T-helper 2 cell (primary cell): ENCODE measurements at places on chromosomes 16 and 17.

GRCh38 chr17:3660311-3660891, 8.0 kb downstream of the TAX1BP3 start:
- no peak for DNase-seq

- DNase-seq, result no peak
Measured at GRCh38 chr16:67881621-67882161, 3.0 kb upstream of the NRN1L start.

- no peak for DNase-seq
Measured at GRCh38 chr17:52147872-52148271, 10.6 kb downstream of the CA10 start.

DNA sequence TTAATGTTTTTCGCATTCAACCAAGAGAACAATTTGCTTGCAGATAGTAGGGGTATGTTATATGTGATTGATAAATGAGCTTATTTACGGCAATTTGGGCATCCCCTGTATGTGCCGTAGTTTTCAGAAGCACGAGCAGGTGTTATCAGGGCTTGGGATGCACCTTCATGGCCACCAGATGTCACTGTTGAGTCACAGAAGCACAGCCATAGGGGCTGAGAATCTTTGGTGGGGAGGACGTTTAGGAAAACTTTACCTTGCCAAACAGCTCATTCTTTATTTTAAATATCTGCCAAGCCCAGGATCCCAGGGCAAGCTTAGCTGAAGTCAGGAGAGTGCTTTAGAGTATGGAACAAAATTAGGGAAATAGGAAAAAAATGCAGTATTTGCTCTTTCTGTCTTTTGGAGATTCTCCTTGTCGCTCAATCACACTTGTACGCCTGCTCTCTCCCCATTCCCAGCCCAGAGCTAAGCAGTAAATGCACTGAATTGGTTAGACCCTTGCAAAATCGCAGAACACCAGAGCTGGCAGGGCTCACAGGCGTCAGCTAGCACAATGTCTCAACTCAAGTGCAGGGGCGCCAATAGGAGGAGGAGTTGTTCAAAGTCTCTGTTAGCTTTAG, 93.6 kb upstream of the MPHOSPH6 start:
- DNase-seq, result peak; percentile 24

DNA sequence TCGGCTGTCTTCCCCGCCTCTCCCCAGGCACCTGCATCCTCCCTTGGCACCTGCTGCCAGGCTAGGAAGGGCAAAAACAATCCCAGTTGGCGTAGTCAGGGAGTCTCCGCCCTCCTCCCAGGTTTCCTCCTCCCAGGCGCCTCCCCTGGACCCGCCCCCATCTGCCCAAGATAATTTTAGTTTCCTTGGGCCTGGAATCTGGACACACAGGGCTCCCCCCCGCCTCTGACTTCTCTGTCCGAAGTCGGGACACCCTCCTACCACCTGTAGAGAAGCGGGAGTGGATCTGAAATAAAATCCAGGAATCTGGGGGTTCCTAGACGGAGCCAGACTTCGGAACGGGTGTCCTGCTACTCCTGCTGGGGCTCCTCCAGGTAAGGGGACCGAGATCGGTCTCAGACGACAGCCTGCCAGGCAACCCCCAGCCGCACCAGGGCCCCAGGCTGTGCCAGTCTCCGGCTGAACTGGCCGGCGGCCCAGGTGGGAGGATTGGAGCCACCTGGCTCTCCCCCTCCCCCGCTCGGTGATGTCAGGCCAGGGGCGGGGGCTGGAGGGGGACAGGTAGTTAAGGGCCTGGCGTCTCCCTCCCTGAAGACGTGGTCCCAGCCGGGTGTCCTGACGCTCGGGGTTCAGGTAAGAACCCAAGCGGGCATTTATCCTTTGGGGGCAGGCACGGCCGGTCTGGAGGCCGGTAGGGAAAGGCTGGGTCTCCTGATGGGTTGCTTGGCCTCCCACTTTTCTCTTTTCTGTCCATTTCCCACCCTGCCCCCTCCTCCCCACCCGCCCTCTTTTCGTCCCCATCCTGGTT, at the start of gene GRB7:
Gene GRB7 (plus strand): TSS at position 179 of the 808 bp plus-strand sequence. CDS start 4,364 bp downstream, outside the sequence.
- DNase-seq, result no peak

- no peak for DNase-seq
Measured at GRCh38 chr16:88560714-88561484, 9.3 kb upstream of the ZC3H18 start.

GRCh38 chr17:27747462-27748359, 52.6 kb downstream of the NOS2 start:
- no peak for DNase-seq

GRCh38 chr17:55742272-55743102, 8.4 kb upstream of the PCTP start:
- DNase-seq, result no peak

GRCh38 chr17:50542795-50543774, 3.9 kb upstream of the SPATA20 start:
- no peak for DNase-seq

DNA sequence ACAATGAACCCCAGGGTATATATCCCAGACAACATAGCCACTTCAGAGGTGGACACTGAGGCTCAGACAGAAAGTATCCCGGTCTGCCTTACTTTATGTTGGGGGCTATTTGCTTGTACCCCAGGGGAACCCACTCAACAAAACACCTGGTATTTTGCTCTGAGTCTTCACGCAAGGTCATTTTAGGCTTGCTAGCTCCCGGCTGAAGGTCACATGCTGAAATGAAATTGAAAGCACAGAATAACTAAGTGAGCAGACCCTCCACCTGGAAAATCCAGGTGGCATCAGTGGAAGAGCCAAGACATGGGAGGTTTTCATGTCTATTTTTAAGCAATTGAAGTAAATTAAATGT, 4.1 kb upstream of the KDM8 start:
- no peak for DNase-seq

DNA sequence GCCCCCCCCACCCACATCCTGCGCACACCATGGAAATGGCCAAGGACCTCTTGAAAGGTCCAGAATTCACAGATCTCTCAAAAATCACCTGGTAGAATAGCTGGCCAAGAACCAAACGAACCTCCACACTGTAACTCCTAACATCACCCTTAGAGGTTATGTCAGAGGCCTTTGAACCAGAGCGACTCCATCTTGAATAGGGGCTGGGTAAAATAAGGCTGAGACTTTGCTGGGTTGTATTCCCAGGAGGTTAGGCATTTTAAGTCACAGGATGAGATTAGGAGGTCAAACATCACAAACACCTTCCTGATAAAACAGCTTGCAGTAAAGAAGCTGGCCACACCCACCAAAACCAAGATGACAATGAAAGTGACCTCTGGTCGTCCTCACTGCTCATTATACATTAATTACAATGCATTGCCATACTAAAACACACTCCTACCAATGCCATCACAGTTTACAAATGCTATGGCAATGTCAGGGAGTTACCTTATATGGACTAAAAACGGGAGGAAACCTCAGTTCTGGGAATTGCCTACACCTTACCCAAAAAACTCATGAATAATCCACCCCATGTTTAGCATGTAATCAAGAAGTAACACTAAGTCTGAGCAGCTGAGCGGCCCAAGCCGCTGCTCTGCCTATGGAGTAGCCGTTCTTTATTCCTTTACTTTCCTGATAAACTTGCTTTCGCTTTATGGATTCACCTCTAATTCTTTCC, 34.8 kb downstream of the SYCE1L start:
- no peak for DNase-seq

DNA sequence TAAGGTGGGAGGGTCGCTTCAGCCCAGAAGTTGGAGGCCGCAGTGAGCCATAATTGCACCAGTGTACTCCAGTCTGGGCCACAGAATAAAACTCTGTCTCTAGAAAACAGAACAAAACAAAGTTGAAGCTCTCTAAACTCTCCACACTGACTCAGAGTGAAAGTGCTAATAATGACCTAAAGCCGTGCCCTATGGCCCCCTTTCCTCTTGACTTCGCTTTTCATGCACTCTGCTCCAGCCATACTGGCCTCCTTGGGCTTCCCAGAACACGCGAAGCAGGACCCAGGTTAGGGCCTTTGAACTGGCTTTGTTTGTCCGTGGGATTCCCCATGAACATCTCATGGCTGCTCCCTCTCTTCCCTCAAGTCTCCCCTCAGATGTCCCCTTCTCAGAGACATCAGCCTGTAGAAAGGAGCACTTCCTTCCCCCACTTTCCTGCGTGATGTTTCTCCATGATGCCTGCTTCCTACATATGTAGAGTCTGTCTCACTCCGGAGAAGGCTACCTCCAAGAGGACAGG, 18.6 kb upstream of the SPN start:
- DNase-seq, result no peak

DNA sequence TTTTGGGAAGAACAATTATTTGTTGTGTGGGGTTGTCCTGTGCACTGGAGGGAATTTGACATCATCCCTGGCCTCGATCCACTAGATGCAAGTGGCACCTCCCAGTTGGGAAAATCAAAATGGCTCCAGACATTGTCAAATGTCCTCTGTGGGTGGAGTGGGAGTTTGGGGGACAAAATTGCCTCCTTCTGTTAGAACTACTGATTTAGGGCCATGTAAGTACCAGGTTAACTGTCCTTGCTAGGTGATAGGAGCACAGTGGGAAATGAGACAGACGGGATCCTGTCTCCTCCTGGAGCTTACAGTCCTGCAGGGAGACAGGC, 56.8 kb downstream of the ARHGAP23 start:
- DNase-seq, result no peak

GRCh38 chr16:16045296-16045695, 95.9 kb downstream of the ABCC1 start:
- DNase-seq, result no peak

GRCh38 chr17:80943346-80944145, 48.1 kb upstream of the CHMP6 start:
- DNase-seq, result no peak

DNA sequence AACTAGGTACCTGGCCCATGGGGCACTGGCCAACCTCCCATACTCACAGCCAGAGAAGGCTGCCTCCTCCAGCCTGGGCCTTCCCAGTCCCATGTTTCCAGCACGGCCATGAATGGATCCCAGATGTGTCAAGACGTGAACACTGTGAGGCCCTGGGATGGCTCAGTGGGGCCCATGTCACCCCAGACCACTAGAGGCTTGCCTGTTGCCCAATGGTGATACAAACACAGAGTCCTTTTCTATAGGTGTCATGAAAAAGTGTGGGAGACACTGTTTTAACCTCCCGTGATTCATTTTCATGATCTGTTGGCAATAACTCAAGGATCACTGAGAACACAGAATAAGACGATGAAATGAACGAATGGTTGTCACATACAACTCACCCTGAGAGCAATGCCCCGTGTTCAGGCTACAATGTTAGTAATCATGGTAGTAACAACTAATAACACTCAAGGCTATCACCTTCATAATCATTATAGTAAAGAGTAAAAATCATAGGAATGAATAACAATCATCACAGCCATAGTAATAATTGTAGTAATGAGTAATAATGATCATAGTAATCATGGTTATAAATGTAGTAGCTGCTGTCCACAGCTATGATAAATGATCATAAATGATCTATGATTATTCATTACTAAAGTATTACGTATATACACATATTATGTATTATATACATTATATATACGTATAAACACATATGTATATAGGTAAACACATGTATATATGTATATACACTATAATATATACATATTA, 64.0 kb downstream of the DYNLRB2 start:
- DNase-seq, result no peak

DNA sequence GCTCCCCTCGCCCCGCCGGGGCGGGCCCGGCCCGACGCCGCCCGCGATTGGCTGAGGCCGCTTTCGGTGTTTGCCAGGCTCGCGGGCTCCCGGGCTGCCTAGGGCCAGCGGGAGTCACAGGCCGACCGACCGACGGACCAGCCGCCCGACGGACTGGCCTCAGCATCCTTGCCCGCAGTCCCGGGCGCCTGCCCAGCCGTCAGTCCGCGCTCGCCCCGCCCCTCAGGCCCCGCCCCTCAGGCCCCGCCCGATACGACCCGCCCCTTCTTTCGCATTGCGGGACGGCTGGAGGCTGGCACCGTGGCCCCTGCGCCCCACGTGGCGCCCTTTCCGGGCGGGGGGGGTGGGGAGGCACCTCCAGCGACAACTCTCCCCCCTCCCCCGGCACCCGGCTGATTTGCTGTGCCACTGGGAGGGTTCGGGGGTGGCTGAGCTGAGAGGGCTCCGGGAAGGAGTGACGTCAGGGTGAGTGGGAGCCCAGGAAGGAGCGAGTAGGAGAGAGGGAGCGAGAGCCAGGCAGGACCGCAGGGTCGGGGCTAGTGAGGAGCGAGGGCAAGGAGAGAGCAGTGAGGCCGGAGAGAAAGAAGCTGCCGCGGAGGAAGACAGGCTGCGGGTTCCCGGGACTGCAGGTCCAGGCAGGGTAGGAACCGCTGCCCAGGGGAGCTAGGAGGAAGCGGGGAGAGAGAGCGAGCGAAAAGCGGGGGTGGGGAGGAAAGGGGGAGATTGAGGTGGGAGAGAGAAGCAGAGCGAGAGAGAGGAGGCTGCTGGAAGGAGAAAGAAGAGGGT, at the start of gene ASPHD1:
Gene ASPHD1 (plus strand): TSS at position 387 of the 786 bp plus-strand sequence. CDS start 484 bp downstream, outside the sequence.
- peak; percentile 64 for DNase-seq

DNA sequence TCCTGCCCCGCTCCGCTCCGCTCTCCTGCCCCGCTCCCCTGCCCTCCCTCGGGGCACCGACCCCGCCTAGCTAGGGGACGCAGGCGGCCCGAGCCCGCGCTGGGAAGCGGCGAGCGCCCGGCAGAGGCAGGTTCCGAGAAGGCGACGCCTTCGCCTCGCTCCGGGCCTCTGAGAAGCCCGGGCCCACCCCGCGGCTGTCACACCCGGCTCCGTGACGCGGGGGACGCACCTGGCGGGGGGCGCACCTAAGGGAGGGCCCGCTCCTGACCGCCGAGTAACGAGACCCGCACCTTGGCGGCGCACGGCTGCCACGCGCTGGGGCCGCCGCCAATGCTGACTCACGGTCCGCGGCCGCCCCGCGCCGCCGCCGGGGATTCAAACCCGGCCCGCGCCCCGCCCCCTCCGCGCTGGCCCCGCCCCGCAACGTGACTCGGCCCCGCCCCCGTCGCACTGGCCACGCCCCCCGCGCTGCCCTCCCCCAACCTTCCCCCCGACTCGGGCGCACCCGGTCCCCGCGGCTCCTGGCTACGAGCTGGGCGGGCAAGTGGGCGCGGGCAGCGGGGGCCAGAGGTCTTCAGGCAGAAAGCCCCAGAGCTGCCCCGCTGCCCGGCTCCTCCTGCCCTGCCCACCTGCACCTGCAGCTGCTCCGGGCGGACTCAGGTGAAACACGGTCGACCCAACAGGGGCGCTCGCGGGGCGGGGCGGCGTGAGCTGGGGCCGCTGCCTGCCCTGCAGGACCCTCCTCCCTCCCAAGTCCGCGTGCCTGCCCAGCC, 27.8 kb downstream of the GNPTG start:
- DNase-seq, result peak; percentile 64

GRCh38 chr16:86307514-86307903, 202.8 kb upstream of the FOXF1 start:
- no peak for DNase-seq

- DNase-seq, result no peak
Measured at GRCh38 chr16:18950469-18951185, 24.4 kb upstream of the SMG1 start.
